ENCODE measurements at places on chromosomes 4 and X. TPM values are rescaled to one million over a fixed set of nuclear protein-coding genes. Genes with fewer than 3 reads are reported as not detected.

The NHSL2 gene
- 3.7 TPM for polyA plus RNA-seq

The UGT2B17 gene
- polyA plus RNA-seq, result not detected

GRCh38 chrX:3820167-3820566 lies 106.7 kb upstream of the PRKX start:
- no peak for DNase-seq
- H3K36me3 ChIP-seq, result no peaks in the 10 kb centered on the region
- H3K27ac ChIP-seq, result no peak overlapping the region
- H3K4me3 ChIP-seq, result no peak overlapping the region
- no peaks in the 10 kb centered on the region for H3K4me1 ChIP-seq

- H3K4me1 ChIP-seq, result peaks cover 25% of the 10 kb centered on the region
- H3K27ac ChIP-seq, result no peak overlapping the region
- peak overlapping the region; percentile 79 for H3K4me3 ChIP-seq
- DNase-seq, result no peak
- no peaks in the 10 kb centered on the region for H3K36me3 ChIP-seq
- peaks cover 24% of the 10 kb centered on the region for H3K27me3 ChIP-seq
Observed at GRCh38 chr4:81471298-81471587, 464 bp downstream of the RASGEF1B start.

DNA sequence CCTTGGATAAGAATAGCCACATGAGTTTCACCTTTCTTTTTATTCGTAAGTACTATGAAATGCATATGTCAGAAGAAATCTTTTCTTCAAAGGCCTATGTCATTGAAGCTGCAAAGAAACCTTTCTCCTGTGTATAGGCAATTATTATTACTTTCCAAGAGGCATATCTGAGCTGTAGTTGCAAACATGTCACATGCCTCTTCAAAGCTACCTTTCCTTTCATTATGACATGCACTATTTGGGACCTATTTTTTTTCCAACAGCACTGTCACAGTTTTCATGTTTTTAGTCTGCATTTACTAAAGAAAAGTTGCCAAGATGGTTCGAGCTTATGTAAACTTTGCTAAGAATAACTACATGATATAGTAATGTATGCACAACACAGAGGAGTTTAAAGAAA lies 548.8 kb upstream of the GALNT7 start:
- H3K36me3 ChIP-seq, result no peaks in the 10 kb centered on the region
- H3K27ac ChIP-seq, result no peak overlapping the region
- DNase-seq, result no peak
- no peak overlapping the region for H3K4me3 ChIP-seq
- H3K27me3 ChIP-seq, result no peaks in the 10 kb centered on the region
- no peaks in the 10 kb centered on the region for H3K4me1 ChIP-seq

GRCh38 chrX:121322159-121322558 lies 274.7 kb downstream of the GLUD2 start:
- H3K27ac ChIP-seq, result no peak overlapping the region
- H3K36me3 ChIP-seq, result no peaks in the 10 kb centered on the region
- no peaks in the 10 kb centered on the region for H3K27me3 ChIP-seq
- H3K4me1 ChIP-seq, result no peaks in the 10 kb centered on the region
- DNase-seq, result no peak
- H3K4me3 ChIP-seq, result no peak overlapping the region

DNA sequence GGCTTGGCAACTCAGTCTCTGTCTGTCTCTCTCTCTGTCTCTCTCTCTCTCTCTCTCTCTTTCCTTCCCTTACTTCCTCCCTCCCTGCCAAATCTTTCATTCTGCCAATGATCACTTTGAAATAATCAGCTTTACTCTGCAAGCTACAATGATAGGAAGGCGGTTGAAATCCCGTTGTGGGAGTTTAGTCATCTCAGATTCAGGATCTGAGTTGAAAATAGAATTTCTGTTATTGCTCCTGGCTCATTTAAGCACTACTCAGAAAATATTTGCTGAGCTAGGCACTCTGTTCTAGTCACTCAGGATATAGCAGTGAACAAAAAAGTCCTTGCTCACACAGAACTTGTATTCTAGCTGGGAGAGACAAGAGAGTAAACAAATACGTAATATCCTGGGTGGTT lies 56.3 kb upstream of the DCTD start:
- H3K4me1 ChIP-seq, result peaks cover 8% of the 10 kb centered on the region
- no peak overlapping the region for H3K4me3 ChIP-seq
- H3K27me3 ChIP-seq, result no peaks in the 10 kb centered on the region
- DNase-seq, result no peak
